ENCODE measurements at places on chromosomes 3 and 15.

DNA sequence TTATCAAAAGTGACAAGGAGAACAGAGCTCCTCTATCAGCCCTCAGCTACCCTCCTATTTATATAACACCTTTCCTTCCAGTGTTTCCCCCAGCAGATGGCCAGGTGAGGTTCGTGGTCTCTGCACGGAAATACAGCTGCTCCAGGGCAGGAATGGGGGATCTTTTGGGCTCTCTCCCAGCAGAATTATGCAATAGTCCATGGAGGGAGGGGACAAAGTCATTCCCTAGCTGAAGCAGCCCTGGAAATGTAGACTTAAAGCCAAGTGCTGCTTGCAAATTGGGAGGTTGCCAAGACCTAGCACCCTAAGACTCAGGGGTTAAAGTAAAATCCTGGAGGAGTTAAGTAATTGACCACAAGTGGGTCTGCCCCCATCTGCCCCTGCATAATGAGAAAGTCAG lies 256.3 kb downstream of the LRTM1 start:
- DNase-seq = no peak

- no peak for DNase-seq
Measured at GRCh38 chr15:45326741-45327140, 51.6 kb downstream of the GATM start.

GRCh38 chr3:146464005-146464595 lies 5.3 kb downstream of the PLSCR2 start:
- DNase-seq = no peak

DNA sequence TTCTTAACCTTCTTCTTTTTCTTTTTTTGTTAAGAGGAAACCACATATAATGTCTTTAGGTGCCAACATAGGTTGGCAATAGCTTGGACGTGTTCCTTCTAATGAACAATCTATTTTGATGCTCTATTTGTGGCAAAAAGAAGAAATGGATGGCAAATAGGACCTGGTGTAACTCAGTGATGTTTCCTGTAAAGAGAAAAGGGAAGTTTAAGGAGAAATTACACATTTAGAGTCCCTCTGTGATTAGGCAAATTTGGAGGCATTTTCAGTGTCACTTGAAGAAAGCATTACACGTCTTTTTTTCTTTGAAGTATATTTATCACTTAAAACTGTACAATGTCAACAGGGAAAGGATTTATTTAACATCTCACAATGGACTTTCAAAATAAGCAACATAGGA lies 327.1 kb downstream of the ZIC1 start:
- DNase-seq = no peak

GRCh38 chr15:37586011-37586583 lies 348.3 kb upstream of the TMCO5A start:
- no peak for DNase-seq

- no peak for DNase-seq
Measured at GRCh38 chr3:121414924-121415323, 130.9 kb downstream of the POLQ start.

- no peak for DNase-seq
Measured at GRCh38 chr3:168974617-168975403, 688.7 kb downstream of the MECOM start.

DNA sequence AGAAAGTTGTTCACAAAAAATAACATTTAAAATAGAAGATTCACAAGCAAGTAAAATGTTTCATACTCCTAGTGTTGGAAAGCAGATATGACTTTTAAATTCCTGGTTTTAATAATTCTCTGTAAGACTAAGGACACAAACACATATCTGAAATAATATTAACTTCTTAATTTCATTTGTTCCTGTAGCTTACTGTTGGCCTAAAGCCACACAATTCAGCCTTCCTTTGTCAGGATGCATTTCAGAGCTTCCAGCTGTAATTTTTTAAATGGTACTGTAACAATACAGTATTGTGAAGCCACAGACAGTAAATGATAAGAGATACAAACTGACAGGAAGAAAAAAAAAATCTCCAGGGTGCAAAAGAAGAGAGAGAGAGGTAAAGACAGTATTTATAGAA lies 84.2 kb downstream of the TMCC1 start:
- DNase-seq = no peak

GRCh38 chr3:64300790-64301423 lies 75.6 kb upstream of the PRICKLE2 start:
- DNase-seq = no peak

Data from GM13977 (cell line).